ENCODE measurements at places on chromosomes 2 and 18. TPM values are rescaled to one million over a fixed set of nuclear protein-coding genes. Genes with fewer than 3 reads are reported as not detected.

KHK gene
- total RNA-seq, result 2.6 TPM

- H3K27ac ChIP-seq, result no peak overlapping the region
- H3K36me3 ChIP-seq, result peaks cover 1% of the 10 kb centered on the region
- no peaks in the 10 kb centered on the region for H3K4me1 ChIP-seq
Measured at GRCh38 chr2:222410534-222410933, 13.8 kb upstream of the SGPP2 start.

GRCh38 chr2:168028362-168028761 lies 219.0 kb downstream of the STK39 start:
- H3K4me3 ChIP-seq, result no peak overlapping the region
- DNase-seq, result no peak
- peaks cover 2% of the 10 kb centered on the region for H3K36me3 ChIP-seq
- H3K27ac ChIP-seq, result no peak overlapping the region

CBLN2 gene
- total RNA-seq, result not detected

GAD1 gene
- total RNA-seq, result not detected

GRCh38 chr18:10745971-10746370 lies 220.1 kb downstream of the NAPG start:
- peaks cover 4% of the 10 kb centered on the region for H3K4me1 ChIP-seq
- no peaks in the 10 kb centered on the region for H3K27me3 ChIP-seq
- no peaks in the 10 kb centered on the region for H3K36me3 ChIP-seq
- DNase-seq, result no peak
- no peak overlapping the region for H3K4me3 ChIP-seq

DNA sequence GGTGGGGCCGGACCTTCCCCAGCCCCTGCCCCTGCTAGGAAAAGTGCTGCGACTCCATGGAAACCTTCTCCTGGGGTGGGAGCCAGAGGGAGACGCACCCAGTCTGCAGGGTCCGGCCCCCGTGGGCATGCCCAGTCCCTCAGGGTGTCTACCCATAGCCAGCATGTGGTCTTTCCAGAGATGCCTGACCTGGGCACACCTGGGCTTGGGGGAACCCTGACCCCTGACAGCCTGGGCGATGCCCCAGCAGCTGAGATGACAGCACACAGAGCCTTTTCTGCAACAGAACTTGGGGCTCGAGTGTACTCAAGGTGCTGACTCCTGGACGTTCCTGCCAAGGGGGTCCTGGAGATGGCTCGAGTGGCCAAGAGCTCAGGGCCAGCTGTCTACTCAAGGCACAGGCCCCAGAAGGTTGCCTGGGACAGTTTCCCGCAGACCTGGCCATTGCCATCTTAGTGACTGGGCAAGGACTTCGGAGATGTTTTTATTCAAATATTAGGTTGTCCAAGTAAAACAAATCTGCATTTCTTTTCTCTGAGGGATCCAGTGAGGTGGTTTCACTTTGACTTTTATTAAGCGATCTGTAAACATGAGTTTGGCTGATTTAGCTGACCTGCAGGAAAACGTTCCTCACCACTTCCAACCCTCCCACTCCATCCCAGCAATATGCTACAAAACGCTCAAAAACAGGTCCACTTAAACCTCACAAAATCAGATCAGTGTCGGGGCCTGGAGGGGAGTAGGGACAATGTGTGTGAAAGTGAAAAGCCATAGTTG lies 228.0 kb downstream of the EIPR1 start:
- peaks cover 44% of the 10 kb centered on the region for H3K4me1 ChIP-seq
- no peak for DNase-seq
- H3K27ac ChIP-seq, result no peak overlapping the region
- no peaks in the 10 kb centered on the region for H3K27me3 ChIP-seq

GRCh38 chr18:427005-427404 lies 73.5 kb downstream of the COLEC12 start:
- DNase-seq, result no peak
- no peaks in the 10 kb centered on the region for H3K36me3 ChIP-seq
- H3K4me1 ChIP-seq, result no peaks in the 10 kb centered on the region
- H3K27me3 ChIP-seq, result peaks cover 5% of the 10 kb centered on the region

CSRNP3 gene
- total RNA-seq, result not detected

ATG16L1 gene
- 39.0 TPM for total RNA-seq

Data from activated B cell treated with CpG ODN at 0.5 μM for 24 hours (primary cell).